C1 segment of cervical spinal cord (tissue), 14 donors: ENCODE measurements at places on chromosomes 4 and X.

GRCh38 chrX:40943093-40943641 is 142.1 kb upstream of the USP9X start:
- no peak for DNase-seq

DNA sequence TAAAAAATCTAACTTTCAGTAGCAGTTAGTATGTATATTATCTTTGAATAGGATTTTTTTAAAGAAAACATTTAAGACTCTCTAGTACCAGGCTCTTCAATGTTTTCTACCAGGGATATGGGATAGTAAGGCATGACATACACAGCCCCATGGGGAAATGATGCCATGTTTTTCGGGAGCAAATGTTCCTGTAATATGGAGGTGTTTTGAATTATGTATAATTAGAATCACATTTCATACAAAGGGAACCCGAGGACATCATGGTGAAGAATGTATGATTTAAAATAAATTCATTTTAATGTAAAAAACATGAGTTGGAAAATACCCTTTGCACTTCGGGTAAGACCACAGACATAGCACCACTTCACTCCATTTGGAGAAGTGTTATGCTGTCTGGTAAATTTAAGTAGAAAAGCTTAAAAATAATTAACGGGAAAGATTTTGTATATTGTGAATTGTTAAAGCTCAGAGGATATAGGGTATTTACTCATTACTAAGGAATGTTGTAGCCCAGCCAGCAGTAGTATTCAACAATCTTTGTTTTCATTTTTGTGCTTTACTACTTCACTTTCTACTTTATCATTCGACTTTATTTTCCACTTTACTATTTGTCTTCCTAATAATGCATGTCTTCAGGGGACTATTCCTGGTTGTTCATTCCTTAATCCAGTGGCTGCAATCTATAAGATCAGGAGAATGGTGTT is 2050.7 kb downstream of the ARAP2 start:
- DNase-seq: no peak

- peak; percentile 18 for DNase-seq
Observed at GRCh38 chr4:155759372-155760252, 791 bp downstream of the GUCY1B1 start.

DNA sequence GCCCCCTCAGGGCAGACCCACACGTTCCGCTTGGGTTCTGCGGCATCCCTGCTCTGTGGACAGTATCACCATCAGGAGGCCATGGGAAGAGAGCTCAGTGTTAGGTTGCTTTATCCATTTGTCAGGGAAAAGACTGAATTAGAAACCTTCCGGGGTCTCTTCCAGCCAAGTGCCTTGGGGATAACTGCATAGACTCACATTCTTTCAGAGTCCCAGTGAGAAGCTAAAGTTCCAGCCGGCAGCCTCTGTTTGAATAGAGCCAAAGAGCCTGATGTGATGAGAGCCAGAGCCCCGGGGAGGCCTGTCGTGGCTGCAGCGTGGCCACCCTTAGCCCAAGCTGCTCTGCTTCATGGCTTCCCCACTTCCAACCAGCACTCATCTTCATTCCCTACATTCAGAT is 85.2 kb downstream of the FHDC1 start:
- DNase-seq: no peak

DNA sequence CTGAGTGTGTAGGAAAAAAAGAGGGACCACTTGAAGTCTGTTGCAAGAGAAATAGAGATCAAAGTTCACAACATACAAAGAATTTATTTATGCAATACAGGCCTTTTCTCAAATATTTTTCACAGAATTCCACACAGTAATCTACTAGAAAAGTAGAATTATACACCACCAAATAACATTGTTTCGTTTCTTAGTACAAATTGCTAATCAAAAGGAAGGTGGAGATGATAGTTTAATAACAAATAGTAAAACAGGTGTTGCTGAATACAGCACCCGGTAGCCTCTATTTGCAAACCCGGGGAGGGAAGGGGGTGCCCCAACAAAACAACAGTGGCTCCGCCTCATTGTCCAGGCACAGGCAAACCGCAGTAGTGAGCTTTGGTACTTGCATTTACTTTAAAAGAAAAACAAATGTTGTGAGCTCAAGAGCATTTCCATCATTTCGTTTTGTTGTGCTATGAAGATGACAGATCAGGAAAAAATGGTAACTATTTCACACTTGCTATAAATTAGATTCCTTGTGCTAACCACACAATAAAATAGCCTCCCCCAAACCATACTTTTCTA is 186.4 kb downstream of the DCLK2 start:
- no peak for DNase-seq

DNA sequence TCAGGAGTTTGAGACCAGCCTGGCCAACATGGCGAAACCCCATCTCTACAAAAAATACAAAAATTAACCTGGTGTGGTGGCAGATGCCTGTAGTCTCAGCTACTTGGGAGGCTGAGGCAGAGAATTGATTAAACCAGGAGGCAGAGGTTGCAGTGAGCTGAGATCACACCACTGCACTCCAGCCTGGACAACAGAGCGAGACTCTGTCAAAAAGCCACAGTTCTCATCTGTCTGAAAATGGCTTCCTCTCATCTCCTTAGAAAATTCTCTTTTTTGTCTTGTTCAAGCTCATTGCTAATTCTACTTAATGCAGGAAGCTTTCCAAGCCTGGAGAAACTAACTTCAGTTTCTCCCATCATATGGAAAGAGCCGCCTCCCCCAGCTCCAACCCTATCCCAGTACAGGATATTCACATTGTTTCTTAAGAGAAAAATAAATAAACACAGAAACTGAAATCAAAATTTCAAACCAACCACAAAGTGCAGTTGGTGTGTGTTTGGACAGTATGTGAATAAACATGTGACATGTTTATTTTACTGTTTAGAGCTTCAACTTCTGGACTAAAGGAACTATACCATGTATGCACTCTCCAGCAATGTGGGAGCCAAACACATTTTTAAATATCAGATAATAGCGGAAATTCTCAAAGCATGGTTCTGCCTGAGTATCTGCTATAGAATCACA is 55.0 kb upstream of the GAB1 start:
- DNase-seq: no peak

DNA sequence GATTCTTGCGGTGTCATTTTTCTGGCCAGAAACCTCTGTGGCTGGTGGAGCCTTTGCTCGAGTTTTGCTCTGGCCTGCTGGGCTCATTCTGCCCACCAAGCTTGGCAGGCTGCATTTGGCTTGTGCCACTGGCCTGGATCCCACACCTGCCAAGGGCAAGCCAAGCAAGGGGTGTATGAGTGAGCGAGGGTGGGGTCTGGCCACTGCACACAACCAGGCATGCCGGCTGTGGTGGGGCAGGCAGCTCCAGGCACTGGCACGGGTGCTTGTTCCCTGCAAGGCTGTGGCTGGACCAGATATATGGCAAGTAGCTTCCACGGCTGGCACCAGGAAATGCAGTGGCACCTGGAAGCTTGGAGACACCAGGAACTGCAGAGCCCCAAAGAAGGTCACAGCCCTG is 68.6 kb upstream of the PPP3CA start:
- no peak for DNase-seq

- no peak for DNase-seq
Observed at GRCh38 chr4:137659431-137659830, 127.1 kb upstream of the PCDH18 start.

- DNase-seq: no peak
Observed at GRCh38 chrX:134634691-134635090, 23.6 kb downstream of the PLAC1 start.

DNA sequence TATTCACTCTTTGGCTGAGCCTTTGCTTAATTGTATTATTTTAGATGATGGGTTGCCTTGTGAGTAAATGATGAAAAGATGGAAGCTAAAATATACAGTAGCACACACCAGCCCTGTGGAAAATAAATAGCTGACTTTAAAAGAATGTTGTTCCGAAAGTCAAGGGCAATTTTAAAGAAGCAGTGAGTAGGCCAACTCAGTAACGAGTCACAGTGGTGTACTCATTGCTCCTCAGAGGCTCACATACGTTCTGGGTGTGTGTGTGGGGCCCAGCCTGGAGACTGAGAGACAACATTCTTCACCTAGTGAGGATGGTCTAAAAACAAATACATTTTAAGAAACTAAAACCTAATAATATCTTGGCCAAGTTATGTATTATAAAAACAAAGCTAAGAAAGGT is 640.3 kb downstream of the TRIML1 start:
- no peak for DNase-seq

- no peak for DNase-seq
Observed at GRCh38 chr4:10088135-10089010, 28.2 kb downstream of the WDR1 start.
